ENCODE measurements at places on chromosomes 2 and 18.

GRCh38 chr2:130374587-130375290 lies 18.9 kb downstream of the PTPN18 start:
- no peak for DNase-seq

- no peak for DNase-seq
Observed at GRCh38 chr2:191748059-191748461, 70.1 kb downstream of the NABP1 start.

DNA sequence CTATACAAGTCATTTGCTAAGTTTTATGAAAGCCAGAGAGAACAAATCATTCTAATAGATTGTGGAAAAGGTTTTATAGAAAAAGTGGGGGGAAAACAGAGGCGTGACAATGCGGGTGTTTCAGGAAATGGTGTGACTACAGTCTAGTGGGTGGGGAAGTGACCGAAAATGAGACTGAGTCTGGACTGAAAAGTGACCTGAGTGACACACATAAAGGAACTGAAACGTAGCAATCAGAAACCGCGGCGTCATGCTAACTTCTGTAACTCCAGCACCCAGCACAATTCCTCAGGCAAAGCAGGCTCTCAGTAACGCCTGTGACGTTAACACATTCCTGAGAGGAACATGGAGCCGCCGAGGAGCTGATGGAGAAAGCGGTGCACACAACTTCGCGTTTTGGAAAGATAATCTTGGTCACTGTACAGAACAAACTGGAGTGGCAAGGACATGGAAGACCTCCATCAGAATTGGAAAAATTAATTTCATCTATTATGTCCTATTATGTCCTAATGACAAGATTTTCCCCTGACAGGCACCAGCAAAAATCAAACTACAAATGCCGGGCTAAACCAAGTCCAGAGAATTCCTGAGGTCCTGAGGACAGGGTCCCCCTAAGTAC lies 1.4 kb upstream of the CD226 start:
- DNase-seq = no peak

DNA sequence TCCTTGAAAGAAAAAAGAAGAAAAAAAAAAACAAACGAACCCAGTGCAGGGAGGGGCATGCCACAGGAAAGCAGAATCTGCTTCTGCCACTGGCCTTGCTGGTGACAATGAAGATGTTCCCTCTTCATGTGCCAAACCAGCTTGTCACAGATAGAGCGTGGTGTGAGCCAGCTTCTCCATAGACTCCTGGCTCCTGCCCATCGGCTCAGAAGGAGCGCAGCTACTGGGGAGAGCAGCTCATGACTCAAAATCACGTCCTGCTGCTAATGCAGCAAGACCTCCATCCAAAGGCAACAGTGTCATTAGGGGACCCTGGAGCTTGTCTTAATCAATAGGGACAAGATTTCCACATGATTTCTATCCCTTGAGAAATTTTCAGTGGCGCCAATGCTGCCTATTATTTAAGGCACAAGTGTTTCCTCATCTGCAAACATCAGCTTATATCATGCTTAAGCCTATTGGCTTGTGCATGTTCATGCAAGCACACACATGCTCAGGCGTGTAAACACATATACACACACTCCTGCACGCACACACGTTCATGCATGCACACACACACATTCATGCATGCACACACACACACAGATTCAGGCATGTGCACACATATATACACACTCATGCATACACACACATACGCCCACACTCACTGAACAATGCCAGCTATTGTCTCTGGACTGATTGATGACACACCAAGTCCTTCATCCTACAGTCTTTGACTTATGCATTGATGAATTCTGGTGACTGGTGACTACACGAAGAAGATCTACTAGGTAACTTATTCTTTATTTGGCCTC lies 682.0 kb upstream of the ID2 start:
- DNase-seq = no peak

Measured in CD8-positive, alpha-beta T cell (primary cell).